ENCODE measurements at places on chromosomes 1 and 21. TPM values are rescaled to one million over a fixed set of nuclear protein-coding genes. Genes with fewer than 3 reads are reported as not detected.

- DNase-seq, result peak; percentile 20
Measured at GRCh38 chr1:238960071-238960470, 426.3 kb upstream of the CHRM3 start.

DNA sequence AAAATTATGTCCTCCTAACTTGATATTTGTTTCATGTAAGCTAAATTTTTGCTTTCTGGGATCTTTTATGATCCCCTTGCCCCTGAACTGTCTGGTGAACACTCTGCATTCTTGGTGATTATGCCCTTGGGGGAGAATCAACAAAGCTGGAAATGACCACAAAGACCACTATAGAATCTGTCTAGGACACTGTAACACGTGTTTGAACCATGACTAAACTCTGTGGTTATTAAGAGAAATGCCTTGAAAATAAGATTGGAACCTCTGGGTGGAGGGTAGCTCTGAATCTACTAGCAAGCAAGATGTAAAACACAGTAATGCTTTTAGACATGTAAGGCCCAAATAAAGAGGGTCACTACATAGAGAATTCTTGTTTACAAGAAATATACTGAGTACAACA lies 237.5 kb downstream of the HMCN1 start:
- DNase-seq, result no peak

DNA sequence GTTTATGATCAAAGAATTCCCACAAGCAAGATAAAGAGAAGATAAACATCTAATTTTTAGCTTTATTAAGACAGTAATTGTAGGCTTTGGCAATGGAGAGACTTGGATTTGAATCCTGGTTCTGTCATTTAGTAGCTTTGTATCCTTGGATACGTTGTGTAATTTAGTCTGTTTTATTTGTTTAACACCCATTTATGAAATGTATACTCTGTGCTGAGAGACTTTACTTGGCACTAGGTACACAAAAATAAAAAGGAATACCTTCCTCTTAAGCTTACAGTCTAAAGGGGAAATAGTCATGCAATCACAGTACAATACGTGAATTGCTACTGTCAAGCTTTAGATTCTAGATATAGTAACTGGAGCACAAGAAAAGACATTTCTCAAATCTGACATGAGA lies 23.8 kb downstream of the ZMPSTE24 start:
- DNase-seq, result no peak

- no peak for DNase-seq
Measured at GRCh38 chr1:2373551-2374251, 17.7 kb downstream of the MORN1 start.

The KLF17 gene
- 0.41 TPM for total RNA-seq
